Stimulated activated naive B cell treated with anti-CD40 and anti-IgM and Interleukin-4, amounts not matched to agents 10 μg/mL and 1 μg/mL and 100 μg/mL, for 72 hours (primary cell): ENCODE measurements at places on chromosomes 11 and 22.

DNA sequence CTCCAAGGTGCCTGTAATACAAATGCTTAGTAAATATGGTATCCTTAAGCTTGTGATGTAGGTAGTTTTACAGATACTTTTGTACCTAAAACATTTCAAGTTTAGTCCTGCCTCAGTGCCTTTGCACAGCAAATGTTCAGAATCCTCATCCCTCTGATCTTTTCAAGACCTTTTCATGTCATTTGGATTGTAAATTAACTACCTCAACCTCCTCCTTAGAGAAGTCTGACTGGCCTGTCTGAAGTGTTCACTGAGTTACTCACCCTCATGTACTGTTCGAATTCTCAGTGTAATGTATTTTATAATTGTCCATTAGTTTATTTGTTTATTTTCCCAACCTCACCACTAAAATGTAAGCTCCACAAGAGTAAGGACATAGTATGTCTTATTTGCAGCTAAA lies 147.5 kb downstream of the ELP4 start:
- H3K4me3 ChIP-seq: no peak overlapping the region
- no peaks in the 10 kb centered on the region for H3K36me3 ChIP-seq
- H3K27ac ChIP-seq: no peak overlapping the region

GRCh38 chr22:46546466-46547178 lies 9.2 kb upstream of the CELSR1 start:
- peak overlapping the region; percentile 62 for H3K27ac ChIP-seq
- H3K27me3 ChIP-seq: peaks cover 47% of the 10 kb centered on the region
- DNase-seq: no peak

DNA sequence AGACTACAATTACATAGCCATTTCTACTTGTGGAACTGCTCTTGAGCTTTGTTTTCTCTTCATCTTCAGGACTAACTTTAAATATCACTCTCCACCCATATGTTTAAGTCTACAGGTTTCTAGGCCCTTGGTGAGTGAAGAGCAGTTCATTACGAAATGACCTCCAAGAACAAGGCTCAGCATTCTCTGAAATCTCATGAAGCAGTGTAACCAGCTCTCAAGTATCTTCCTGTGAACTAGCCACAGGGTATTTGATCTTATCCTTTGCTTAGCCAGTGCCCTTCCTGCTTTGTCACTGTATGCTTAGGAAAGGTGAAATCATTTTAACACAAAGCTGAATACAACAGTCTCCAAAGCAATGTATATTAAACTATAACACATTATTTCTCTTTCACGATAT lies 20.4 kb upstream of the LYVE1 start:
- H3K4me3 ChIP-seq: no peak overlapping the region
- peaks cover 8% of the 10 kb centered on the region for H3K4me1 ChIP-seq
- DNase-seq: no peak
- H3K27me3 ChIP-seq: no peaks in the 10 kb centered on the region
- H3K27ac ChIP-seq: no peak overlapping the region
- H3K36me3 ChIP-seq: peaks cover 2% of the 10 kb centered on the region

- DNase-seq: no peak
- H3K27me3 ChIP-seq: peaks cover 40% of the 10 kb centered on the region
- H3K4me3 ChIP-seq: no peak overlapping the region
- H3K4me1 ChIP-seq: peaks cover 8% of the 10 kb centered on the region
- no peaks in the 10 kb centered on the region for H3K36me3 ChIP-seq
- no peak overlapping the region for H3K27ac ChIP-seq
Measured at GRCh38 chr11:69683764-69684333, 8.7 kb upstream of the LTO1 start.

GRCh38 chr11:71321433-71322191 lies 69.2 kb upstream of the SHANK2 start:
- no peak for DNase-seq
- no peak overlapping the region for H3K4me3 ChIP-seq
- no peaks in the 10 kb centered on the region for H3K4me1 ChIP-seq
- peak overlapping the region; percentile 68 for H3K27ac ChIP-seq
- H3K27me3 ChIP-seq: peaks cover 21% of the 10 kb centered on the region
- H3K36me3 ChIP-seq: peaks cover 8% of the 10 kb centered on the region

DNA sequence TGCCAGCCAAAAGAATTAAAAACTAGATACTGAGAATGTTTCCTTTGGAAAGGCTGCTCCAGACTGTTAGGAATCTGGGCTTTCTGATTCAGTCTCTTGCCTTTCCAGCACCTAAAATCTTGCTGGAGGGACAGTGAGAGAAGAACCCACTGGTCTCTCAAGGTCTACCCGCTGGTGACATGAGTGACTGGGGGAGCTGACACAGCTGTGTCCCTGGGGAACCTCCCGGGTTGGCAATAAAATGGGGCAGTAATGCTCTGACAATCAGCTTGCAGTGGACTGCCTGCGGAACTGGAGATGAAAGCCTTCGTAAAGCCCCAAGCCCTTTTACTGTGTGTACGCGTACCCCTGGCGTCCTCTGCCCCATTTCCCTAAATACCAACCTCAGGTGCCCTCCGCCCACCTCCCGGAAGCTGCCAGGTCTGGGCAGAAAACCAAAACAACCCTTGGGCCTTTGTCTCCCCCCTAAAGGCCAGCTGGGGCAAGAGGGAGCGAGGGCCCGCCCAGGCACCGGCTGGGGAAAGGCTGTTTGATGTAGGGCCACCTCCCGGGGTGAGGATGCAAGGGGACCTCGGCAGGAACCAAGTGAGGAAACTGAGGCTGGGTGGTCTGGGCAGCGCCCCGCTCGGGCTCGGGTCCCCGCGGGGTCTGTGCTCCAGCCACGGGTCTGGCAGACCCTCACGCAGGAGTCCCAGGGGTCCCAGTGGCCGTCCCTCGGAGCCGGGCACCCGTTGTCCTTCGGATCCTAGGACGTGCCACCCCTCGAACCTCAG lies 741 bp downstream of the CARS1 start:
- peak overlapping the region; percentile 95 for H3K27ac ChIP-seq
- no peaks in the 10 kb centered on the region for H3K27me3 ChIP-seq
- DNase-seq: peak; percentile 27
- H3K4me3 ChIP-seq: peak overlapping the region; percentile 99
- peaks cover 12% of the 10 kb centered on the region for H3K36me3 ChIP-seq

DNA sequence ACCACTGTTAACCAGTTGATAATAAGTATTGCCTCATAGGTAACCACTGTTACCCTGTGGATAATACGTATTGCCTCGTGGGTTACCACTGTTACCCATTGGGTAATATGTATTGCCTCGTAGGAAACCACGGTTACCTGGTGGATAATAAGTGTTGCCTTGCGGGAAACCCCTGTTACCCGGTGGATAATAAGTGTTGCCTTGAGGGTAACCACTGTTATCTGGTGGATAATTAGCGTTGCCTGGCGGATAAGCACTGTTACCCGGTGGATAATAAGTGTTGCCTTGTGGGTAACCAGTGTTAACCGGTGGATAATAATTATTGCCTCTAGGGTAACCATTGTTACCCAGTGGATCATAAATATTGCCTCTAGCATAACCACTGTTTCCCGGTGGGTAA lies 27.3 kb upstream of the NXPE4 start:
- H3K27me3 ChIP-seq: no peaks in the 10 kb centered on the region
- no peaks in the 10 kb centered on the region for H3K4me1 ChIP-seq
- no peaks in the 10 kb centered on the region for H3K36me3 ChIP-seq

- H3K36me3 ChIP-seq: peaks cover 7% of the 10 kb centered on the region
- H3K27me3 ChIP-seq: peaks cover 6% of the 10 kb centered on the region
- H3K4me3 ChIP-seq: no peak overlapping the region
- H3K4me1 ChIP-seq: peaks cover 26% of the 10 kb centered on the region
- DNase-seq: no peak
Measured at GRCh38 chr11:117941163-117941707, 12.0 kb upstream of the TMPRSS13 start.

GRCh38 chr11:125777309-125777708 lies 1.3 kb downstream of the PATE2 start:
- no peaks in the 10 kb centered on the region for H3K4me1 ChIP-seq
- H3K4me3 ChIP-seq: no peak overlapping the region
- H3K27me3 ChIP-seq: peaks cover 9% of the 10 kb centered on the region
- no peak for DNase-seq
- H3K27ac ChIP-seq: no peak overlapping the region
